DMS79 (cell line): ENCODE measurements at places on chromosomes 6 and 20.

DNA sequence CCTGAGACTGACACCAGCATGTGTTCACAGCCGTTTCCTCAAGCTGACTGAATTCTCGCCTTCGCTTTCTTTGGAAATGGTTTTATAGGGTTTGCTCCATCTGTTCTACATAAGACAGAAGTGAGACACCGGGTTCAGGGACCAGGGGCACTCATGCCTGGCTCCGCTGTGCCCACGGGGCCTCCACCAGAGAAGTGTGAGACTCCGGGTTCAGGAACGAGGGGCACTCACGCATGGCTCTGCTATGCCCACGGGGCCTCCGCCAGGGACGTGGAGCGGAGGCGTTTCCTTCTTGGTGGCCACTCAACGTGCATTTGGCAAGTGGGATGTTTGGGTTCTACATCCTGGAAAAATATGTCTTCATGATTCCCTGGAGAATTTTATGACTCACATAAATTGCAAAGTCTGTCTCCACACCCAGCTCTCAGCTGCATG is 106.6 kb downstream of the RNASET2 start:
- DNase-seq, result no peak

DNA sequence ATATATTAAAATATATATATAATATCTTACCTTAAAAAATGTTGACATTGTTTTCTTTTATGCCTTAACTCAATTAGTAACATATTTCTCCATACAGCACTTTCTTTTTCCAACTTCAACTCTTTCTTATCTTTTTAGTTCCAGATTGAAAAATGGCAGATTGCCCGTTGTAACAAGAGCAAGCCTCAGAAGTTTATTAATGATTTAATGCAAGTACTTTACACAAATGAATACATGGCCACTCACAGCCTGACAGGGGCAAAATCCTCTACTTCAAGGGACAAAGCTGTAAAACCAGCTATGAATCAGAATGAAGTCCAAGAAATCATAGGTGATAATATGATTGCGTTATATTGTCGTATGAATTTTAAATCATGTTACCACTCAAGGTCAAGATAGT is 29.4 kb upstream of the KIAA1586 start:
- no peak for DNase-seq

DNA sequence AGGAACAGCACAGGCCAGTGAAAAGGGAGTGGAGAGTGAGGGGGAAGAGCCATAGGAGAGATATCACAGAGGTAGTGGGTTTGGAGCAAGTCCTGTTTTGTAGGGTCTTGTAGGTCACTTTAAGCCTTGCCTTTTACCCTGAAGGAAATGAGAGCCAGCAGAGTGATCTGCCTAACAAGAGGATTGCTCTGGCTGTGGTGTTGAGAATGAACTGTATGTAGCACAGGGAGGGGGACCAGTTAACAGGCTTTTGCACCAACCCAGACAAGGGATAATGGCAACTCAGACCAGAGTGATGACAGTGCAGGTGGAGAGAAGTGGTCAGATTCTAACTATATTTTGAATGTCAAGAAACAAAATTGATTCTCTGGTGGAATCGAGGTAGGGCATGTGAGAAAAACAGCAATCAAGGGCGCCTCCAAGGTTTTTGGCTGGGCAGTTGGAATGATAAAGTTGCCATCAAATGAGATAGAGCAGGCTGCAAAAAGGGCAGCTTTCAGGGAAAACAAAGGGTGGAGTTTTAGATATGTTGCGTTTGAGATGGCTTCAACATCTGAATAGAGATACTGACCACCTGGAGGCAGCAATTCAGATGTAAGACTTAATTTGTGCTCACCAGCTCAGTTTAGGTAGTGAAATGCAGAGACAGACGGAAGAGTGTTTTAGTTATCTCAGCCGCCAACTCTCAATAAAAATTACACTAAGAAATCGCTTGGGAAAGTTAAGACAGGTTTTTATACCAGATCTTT is 134.4 kb upstream of the BTBD3 start:
- DNase-seq, result no peak

GRCh38 chr6:53529324-53530036 is 15.4 kb downstream of the GCLC start:
- no peak for DNase-seq

DNA sequence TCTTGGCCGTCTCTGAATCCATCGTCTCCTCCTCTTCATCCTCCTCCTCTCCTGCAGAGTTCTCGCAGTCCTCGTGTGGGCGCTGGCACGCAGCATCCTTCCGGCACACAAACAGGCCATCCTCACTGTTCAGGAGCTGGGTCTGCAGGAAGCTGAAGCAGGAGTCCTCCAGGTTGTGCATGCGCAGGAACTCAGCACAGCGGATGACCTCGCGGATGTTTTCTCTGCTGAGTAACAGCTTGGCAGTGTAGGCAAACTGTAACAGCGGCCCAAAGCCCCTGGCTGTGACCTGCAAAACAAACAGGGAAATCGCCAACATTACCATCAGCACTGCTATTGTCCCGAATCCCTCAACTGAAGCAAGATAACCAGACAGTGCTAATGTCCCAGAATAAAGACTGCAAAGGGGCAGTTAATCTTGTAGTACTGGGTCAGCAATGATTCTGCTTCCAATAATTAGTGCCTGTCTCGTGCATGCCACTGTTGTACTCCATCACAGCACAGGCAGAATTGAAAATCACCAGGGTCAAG is 57.4 kb downstream of the GJA10 start:
- DNase-seq, result no peak

GRCh38 chr20:48718786-48719578 is 108.8 kb downstream of the PREX1 start:
- DNase-seq, result no peak

- no peak for DNase-seq
Observed at GRCh38 chr20:62737271-62737811, 28.7 kb downstream of the NTSR1 start.

- DNase-seq, result no peak
Observed at GRCh38 chr6:105592329-105592728, 189.4 kb upstream of the PREP start.

DNA sequence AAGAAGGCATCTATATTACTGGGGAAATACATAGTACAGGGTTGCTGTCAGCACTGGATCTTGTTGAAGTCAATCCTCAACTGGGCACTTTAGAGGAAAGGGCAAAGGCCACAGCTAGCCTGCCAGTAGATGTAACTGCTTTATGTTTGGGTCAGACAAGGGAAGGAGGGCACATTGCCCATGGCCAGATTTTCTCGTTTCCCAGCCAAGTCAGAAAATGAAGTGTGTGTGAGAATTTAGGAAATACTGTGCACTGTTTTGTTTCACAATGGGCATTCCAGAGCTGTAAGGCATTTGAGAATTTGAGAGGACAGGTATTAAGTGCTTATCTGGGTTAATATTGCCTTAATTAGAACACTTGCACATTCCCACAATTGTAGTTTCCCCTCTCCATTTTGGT is 183.9 kb upstream of the MCHR2 start:
- no peak for DNase-seq

GRCh38 chr20:63411151-63411897 is 50.2 kb upstream of the CHRNA4 start:
- DNase-seq, result no peak

DNA sequence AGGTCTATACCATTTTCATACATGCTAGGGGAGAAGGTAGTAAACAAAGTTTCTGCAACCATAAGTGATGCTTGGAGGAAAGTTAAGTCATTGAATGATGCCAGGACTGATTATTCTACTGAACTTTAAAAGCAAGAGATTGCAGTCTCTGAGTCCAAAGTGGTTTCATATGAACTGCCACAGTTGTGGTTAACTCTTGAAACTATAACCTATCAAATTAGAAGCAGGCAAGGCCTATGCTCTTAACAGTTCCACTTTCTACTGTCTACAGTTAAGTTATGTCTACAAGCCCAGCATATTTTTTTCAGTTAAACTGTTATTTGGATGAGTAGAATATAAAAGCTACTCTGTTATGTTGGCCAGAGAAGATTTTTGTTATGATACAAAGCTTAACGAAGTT is 326.5 kb upstream of the RUNX2 start:
- no peak for DNase-seq

GRCh38 chr6:11692451-11693376 is 85.9 kb downstream of the ADTRP start:
- DNase-seq, result no peak

DNA sequence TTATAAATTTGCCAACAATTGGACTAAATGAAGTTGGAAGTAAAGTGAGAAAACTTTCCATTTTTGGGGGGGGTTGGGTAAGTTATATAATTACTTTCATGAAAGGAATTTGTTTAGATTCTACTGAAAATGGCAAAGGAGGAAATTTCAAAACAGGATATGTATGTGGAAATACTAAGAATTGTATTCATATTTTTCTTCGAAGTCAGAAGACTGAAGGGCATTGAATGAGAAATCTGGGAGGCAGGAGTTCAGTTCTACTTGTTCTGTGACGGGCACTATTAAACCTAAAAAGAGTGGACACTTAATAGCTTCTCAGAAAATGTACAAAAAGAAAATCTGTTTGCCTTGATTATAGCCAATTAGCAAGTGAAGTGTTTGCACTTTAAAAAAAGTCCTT is 114.7 kb downstream of the PRIM2 start:
- no peak for DNase-seq

GRCh38 chr6:96286503-96286902 is 235.1 kb upstream of the UFL1 start:
- no peak for DNase-seq

DNA sequence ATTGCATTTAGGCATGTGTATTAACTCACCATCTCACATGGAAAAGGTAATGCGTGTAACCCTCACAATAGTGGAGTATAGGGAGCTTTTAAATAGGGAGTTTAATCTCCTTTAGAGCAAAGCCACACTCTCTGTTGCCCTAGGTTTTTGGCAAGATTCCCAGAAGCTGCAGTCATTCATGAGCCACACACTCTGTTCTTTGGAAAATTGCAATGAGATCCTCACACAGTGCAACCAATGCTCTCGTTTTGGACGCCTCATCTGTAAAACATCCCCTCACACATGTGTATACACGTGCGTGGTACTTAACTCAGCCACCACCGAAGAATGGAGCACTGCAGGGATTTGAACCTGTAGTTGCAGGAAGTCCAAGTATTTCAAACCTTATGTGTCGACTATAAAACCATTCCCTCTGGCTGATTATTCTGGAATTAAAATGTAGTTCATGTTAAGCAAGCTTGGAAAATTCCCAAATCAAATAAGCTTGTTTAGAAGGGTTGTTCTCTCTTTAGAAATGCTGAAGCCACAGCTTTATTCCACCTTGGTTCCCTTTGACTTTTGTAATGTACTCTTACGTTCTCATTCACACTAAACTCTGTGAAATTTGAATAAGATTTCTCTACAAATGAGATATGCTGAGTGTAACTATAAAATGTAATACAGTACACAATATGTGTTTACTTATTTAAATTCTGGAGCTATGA is 489.8 kb upstream of the MANEA start:
- DNase-seq, result peak; percentile 14

GRCh38 chr6:31708224-31708623 is 1.6 kb downstream of the LY6G6F start:
- no peak for DNase-seq

- no peak for DNase-seq
Observed at GRCh38 chr20:11797156-11797555, 120.5 kb upstream of the BTBD3 start.

GRCh38 chr6:148367411-148368024 is 24.9 kb downstream of the SASH1 start:
- DNase-seq, result no peak

DNA sequence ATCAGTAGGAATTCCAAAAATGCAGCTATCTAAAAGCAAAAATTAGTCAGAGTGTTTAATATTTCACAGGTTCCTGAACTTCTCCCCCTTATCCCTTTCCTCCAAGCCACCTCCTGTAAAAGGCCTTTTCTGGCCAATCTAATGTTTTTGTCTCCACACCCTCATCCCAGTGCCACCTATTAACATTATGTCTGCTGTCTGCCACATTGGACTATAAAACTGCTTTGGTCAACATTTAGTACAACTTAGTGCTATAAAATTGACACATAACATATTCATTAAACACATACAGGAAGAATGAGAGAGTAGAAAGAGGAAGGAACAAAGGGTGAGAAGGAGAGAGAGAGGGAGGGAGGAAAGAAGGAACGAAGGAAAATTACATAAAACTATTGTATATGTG is 47.7 kb downstream of the MMUT start:
- no peak for DNase-seq

- DNase-seq, result no peak
Observed at GRCh38 chr6:161631676-161632194, 357.9 kb upstream of the AGPAT4 start.

DNA sequence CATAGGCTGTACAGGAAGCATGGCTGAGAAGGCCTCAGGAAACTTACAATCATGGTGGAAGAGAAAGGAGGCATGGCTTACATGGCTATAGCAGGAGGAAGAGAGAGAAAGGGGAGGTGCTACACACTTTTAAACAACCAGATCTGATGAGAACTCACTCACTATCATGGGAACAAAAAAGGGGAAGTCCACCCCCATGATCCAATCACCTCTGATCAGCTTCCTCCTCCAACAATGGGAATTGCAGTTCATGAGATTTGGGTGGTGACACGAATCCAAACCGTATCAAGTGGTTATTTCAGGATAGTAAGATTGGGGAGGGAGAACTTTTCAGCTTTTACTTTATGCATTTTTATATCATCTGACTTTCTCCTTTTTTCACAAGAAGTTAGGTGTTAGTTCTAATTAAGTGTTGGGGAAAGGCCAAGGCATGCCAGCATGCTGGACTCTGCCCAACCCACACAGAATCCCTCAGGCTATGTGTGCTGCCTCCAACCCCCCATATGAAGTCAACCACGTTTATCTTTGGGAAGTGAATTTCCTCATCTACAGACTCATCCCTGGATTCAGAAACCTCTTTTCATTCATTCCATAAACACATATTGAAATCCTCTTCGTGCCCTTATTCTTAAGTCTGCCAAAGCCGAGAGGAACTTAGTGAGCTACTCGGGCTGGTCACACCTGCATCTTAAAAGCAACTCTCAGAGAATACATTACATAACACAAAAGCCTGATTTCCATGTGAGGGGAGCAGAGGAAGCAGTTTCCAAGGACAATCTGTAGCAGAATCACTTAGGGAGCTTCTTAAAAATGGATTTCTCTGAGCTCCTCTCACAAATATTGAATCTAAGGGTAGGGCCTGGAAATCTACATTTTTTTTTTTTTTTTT is 16.7 kb upstream of the CLIC5 start:
- DNase-seq, result no peak

- no peak for DNase-seq
Observed at GRCh38 chr20:51084593-51085377, 61.9 kb upstream of the KCNG1 start.

DNA sequence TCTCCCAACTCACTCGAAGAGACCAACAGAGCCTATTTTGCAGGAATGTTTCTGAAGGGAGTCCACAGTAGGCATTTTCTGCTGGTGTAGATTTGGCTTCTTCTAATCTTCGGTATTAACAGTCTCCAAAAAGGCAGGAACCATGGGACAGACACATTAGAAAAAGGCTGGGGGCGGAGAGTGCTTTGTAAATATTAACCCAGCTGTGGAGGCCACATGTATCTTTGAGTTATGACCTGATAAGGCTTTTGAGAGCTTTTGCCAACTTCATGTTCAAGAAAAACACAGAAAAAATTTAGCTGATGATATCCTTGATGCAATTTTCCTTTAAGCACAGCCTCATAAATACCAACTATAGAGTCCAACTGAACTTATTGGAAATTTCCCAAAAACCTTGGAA is 119.4 kb upstream of the TSHZ2 start:
- no peak for DNase-seq

GRCh38 chr20:7722564-7722963 is 217.7 kb downstream of the HAO1 start:
- no peak for DNase-seq
